ENCODE measurements at places on chromosomes 3 and 15.

GRCh38 chr3:121981473-121981872 is 40.6 kb downstream of the ILDR1 start:
- DNase-seq = no peak

DNA sequence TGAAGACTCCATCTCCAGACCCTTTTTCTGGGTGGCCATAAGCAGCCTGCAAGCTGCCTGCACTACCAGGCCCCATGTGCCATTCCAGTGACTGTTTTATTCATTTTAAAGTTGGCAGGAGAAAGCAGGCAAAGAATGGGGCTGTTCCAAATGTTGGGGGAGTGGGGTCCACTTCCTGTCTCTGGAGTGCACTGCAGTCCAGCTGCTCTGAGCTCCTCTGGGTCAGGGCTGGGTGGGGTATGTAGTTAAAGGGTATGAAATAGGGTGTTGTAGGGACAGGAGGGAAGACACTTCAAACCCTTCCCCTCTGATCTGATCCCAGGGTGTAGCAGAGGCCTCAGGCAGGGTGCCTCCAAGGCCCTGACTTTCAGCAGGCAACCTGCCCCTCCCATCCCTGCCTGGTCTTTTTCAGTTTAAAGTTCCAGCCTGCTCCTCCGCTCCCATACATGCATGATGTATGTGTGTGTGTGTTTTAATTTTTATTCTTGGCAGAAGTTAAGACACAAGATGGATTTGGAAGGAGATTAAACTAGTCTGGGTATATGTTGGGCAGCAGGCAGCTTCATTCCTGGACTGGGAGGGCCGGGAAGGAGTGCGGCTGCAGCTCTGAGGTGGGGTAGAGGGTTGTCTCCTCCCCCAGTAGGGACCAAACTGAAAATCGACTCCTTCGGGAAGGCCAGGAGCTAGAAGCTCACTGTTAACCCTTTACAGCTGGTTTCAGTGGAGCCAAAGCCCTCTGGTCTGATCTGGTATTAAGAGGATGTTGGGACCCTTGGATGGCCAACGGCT is 17.3 kb downstream of the BOC start:
- DNase-seq = no peak

- no peak for DNase-seq
Observed at GRCh38 chr15:98778263-98778959, 130.1 kb downstream of the IGF1R start.

DNA sequence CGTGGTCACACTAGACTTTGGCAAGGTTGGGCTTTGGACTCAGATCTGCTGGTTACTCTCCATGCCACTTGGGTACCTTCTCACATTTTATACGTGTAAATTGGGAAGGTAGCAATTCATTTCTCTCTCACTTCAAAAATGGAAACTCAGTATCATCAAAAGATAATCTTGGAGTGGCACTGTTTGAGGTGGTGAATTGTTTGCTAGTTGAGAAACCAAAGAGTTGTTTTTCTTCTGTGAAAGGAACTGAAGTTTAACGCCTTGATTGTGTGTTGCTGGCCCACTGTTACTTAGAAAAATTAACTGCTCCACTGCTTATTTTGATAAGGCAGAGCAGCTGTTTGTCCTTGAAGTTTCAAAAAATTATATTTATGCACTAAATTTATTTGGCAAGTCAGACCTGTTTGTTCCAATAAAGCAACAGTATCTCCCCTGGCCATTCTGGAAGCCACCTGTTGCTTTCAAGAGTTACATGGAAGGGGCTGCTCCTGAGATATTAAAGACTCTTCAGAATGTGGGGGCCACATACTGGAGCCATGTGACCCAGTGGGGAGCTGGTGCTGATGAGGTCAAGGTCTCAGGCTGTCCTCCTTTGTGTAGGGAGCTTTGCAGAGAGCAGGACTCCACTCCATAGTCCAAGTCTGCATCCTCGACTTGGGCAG is 16.2 kb downstream of the PLCL2 start:
- no peak for DNase-seq

Measured in neural crest cell (in vitro differentiated cells).